H4 (cell line): ENCODE measurements at places on chromosomes 1 and 21. TPM values are rescaled to one million over a fixed set of nuclear protein-coding genes. Genes with fewer than 3 reads are reported as not detected.

Gene HIVEP3
- total RNA-seq, result 2.1 and 3.1 TPM in 2 replicates

Gene GJB3
- not detected in 2 replicates for total RNA-seq

Gene S100A4
- 33.4 and 36.2 TPM in 2 replicates for total RNA-seq

Gene RPS6KA1
- 34.5 and 36.4 TPM in 2 replicates for total RNA-seq

Gene FOXO6
- total RNA-seq, result 0.35 and 0.45 TPM in 2 replicates

Gene KLF17
- not detected in 2 replicates for total RNA-seq

Gene C1orf226
- total RNA-seq, result 0.23 and 0.56 TPM in 2 replicates

Gene SELP
- total RNA-seq, result 0.37 and 1.7 TPM in 2 replicates

Gene CRABP2
- total RNA-seq, result 0.95 and 3.8 TPM in 2 replicates

Gene SON
- 222 and 434 TPM in 2 replicates for total RNA-seq

Gene OXCT2
- 0.35 TPM in 1 of 2 replicates, not detected in the other for total RNA-seq

Gene SLC2A5
- total RNA-seq, result 0.47 and 1.7 TPM in 2 replicates

Gene RGSL1
- total RNA-seq, result not detected in 2 replicates

Gene PPM1J
- 0.10 and 0.45 TPM in 2 replicates for total RNA-seq

Gene RBP7
- not detected in 2 replicates for total RNA-seq

Gene ZSWIM5
- 1.3 and 1.6 TPM in 2 replicates for total RNA-seq

Gene GBP6
- 0.10 TPM in 1 of 2 replicates, not detected in the other for total RNA-seq

Gene DCAF8
- total RNA-seq, result 22.1 and 22.6 TPM in 2 replicates

Gene ADORA1
- total RNA-seq, result 0.47 and 0.58 TPM in 2 replicates

Gene IFI44
- 75.9 and 88.4 TPM in 2 replicates for total RNA-seq

Gene UBASH3A
- not detected in 2 replicates for total RNA-seq

Gene NR0B2
- not detected in 2 replicates for total RNA-seq

Gene NTRK1
- 0.10 TPM in 1 of 2 replicates, not detected in the other for total RNA-seq

Gene PKLR
- not detected in 2 replicates for total RNA-seq

Gene LMX1A
- total RNA-seq, result not detected in 2 replicates

Gene GPR3
- total RNA-seq, result 0.23 and 1.1 TPM in 2 replicates

Gene CHAF1B
- total RNA-seq, result 12.4 and 19.2 TPM in 2 replicates

Gene ILDR2
- total RNA-seq, result 5.9 and 7.0 TPM in 2 replicates
